ENCODE measurements at places on chromosomes 2 and 18. TPM values are rescaled to one million over a fixed set of nuclear protein-coding genes. Genes with fewer than 3 reads are reported as not detected.
A peak's percentile ranks its signal among the peaks of the same experiment; 100 is the strongest.

DNA sequence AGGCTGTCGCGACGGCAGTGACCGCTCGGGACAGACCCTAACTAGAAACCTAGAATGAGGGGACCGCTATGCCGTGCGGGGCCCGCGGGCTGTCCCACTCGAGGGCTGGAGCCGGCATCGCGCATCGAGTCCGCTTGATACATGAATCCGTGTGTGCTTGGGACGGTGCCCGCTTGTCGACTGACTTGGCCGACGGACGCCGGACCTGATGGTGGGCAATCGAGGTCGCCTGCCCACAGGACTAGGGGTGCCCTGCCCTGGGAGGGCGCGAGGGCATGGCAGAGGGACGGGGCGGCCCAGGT, 749 bp upstream of the PTMA start:
- peak overlapping the region; percentile 100 for H3K27ac ChIP-seq
- H3K4me1 ChIP-seq, result peaks cover 64% of the 10 kb centered on the region

DNA sequence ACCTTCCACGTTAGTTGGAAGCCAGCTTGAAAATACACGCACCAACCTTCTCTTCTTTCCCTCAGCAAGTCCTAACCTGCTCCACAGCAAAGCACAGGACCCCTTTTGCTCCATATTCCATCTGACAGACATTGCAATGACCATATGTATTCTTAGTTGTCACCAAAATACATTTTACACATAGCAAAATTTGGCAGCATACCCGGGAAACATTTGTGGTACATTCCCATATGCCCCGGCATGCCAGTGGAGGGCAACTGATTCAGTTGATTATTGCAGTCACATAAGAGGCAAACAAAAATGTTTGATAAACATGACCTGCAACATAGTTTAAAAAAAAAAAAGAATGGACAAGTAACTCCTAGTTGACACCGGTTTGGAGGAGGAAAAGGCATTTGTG, 202.1 kb upstream of the UBE2E3 start:
- H3K36me3 ChIP-seq, result no peaks in the 10 kb centered on the region
- no peak overlapping the region for H3K4me3 ChIP-seq
- DNase-seq, result no peak
- H3K4me1 ChIP-seq, result no peaks in the 10 kb centered on the region
- H3K27me3 ChIP-seq, result no peaks in the 10 kb centered on the region
- H3K27ac ChIP-seq, result no peak overlapping the region

- no peaks in the 10 kb centered on the region for H3K27me3 ChIP-seq
- no peak for DNase-seq
- no peak overlapping the region for H3K27ac ChIP-seq
- H3K4me3 ChIP-seq, result no peak overlapping the region
Observed at GRCh38 chr18:59704146-59704545, 6.9 kb upstream of the CCBE1 start.

DNA sequence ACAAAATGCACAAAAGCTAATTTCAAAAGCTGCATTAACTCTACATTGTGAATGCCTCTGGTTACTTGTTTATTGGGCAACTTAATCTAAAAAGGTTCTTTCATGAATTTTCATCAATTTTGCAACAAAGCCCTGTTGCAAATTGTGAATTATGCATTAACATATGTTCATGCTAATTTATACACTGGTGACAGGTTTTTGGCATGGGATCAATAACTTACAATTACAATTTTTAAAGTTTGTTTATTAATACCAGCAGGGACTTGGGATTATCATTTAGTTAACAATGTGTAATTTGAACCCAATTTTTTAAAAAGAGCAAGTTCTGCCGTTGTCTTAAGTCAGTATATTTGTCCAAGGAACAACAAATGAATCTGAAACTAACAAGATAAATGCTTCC, 183.6 kb downstream of the DCC start:
- H3K4me1 ChIP-seq, result no peaks in the 10 kb centered on the region
- no peaks in the 10 kb centered on the region for H3K36me3 ChIP-seq
- no peak overlapping the region for H3K4me3 ChIP-seq
- no peak overlapping the region for H3K27ac ChIP-seq
- no peaks in the 10 kb centered on the region for H3K27me3 ChIP-seq

DNA sequence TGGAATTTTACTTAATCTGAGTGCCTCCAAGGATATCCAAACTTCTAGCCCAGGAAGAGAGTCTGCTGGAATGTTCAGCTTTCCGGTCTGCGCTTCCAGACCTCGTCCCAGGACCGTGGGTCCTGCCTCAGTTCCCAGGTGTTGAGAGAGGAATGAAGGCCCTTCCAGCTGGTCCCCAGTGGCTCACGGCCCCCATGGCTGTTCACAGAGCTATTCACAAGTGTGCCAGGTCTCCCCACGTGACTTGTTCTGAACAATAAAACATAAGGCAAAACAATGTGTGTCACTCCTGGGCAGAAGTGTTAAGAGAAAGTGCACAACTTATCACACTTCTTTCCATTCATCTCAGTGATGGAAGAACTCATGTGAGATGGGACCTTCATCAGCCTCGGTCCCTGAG, 20.1 kb upstream of the TEX51 start:
- H3K27me3 ChIP-seq, result no peaks in the 10 kb centered on the region
- no peaks in the 10 kb centered on the region for H3K4me1 ChIP-seq
- H3K4me3 ChIP-seq, result no peak overlapping the region
- no peaks in the 10 kb centered on the region for H3K36me3 ChIP-seq
- no peak overlapping the region for H3K27ac ChIP-seq

DNA sequence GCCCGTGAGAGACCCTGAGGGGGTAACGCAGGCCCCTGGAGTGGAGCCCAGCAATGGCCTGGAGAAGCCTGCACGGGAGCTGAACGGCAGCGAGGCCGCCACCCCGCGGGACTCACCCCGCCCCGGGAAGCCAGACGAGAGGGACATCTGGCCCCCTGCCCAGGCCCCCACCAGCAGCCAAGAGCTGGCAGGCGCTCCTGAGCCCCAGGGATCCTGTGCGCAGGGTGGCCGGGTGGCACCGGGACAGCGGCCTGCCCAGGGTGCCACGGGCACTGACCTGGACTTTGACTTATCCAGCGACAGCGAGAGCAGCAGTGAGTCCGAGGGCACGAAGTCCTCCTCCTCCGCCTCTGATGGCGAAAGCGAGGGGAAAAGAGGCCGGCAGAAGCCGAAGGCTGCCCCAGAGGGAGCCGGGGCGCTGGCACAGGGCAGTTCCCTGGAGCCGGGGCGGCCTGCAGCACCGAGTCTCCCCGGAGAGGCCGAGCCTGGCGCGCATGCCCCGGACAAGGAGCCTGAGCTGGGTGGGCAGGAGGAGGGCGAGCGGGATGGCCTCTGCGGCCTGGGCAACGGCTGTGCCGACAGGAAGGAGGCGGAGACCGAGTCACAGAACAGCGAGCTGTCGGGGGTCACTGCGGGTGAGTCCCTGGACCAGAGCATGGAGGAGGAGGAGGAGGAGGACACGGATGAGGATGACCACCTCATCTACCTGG, 35.1 kb downstream of the CTDP1 start:
- H3K4me3 ChIP-seq, result no peak overlapping the region
- H3K4me1 ChIP-seq, result no peaks in the 10 kb centered on the region
- H3K27ac ChIP-seq, result no peak overlapping the region
- no peaks in the 10 kb centered on the region for H3K27me3 ChIP-seq
- no peak for DNase-seq
- peaks cover 100% of the 10 kb centered on the region for H3K36me3 ChIP-seq

- H3K27me3 ChIP-seq, result no peaks in the 10 kb centered on the region
- no peak overlapping the region for H3K4me3 ChIP-seq
- DNase-seq, result no peak
- H3K27ac ChIP-seq, result no peak overlapping the region
- H3K4me1 ChIP-seq, result no peaks in the 10 kb centered on the region
Observed at GRCh38 chr18:8314124-8314523, 295.1 kb upstream of the RAB12 start.

- H3K4me3 ChIP-seq, result no peak overlapping the region
- H3K36me3 ChIP-seq, result no peaks in the 10 kb centered on the region
- no peak overlapping the region for H3K27ac ChIP-seq
- H3K4me1 ChIP-seq, result no peaks in the 10 kb centered on the region
- no peak for DNase-seq
- no peaks in the 10 kb centered on the region for H3K27me3 ChIP-seq
Observed at GRCh38 chr2:100670232-100670631, 107.4 kb downstream of the PDCL3 start.

- H3K27me3 ChIP-seq, result no peaks in the 10 kb centered on the region
- H3K36me3 ChIP-seq, result no peaks in the 10 kb centered on the region
- no peaks in the 10 kb centered on the region for H3K4me1 ChIP-seq
- no peak for DNase-seq
Observed at GRCh38 chr2:95300450-95300849, 3.3 kb downstream of the KCNIP3 start.

GRCh38 chr18:77054606-77055428, 77.8 kb downstream of the MBP start:
- H3K27ac ChIP-seq, result peak overlapping the region; percentile 73
- peaks cover 49% of the 10 kb centered on the region for H3K4me1 ChIP-seq
- H3K27me3 ChIP-seq, result no peaks in the 10 kb centered on the region
- H3K4me3 ChIP-seq, result no peak overlapping the region
- DNase-seq, result no peak

DNA sequence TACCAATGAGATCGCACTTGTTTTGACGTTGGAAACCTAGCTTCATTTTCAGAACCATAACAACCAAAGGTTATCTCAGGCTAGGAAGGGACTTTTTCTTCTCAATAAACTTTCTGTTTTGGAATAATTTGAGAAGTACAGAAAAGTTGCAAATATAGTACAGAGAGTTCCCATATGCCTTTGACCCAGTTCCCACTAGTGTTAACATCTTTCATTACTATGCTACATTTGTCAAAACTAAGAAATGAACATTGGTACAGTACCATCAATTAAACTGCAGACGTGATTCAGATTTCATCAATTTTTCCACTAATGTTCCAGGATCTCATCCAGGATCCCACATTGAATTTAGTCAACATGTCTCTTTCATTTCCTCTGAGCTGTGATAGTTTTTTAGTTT, 111.6 kb downstream of the ATL2 start:
- no peaks in the 10 kb centered on the region for H3K27me3 ChIP-seq
- H3K36me3 ChIP-seq, result no peaks in the 10 kb centered on the region
- no peak overlapping the region for H3K4me3 ChIP-seq
- no peaks in the 10 kb centered on the region for H3K4me1 ChIP-seq

- H3K4me3 ChIP-seq, result no peak overlapping the region
- peaks cover 43% of the 10 kb centered on the region for H3K4me1 ChIP-seq
- no peaks in the 10 kb centered on the region for H3K27me3 ChIP-seq
- no peak for DNase-seq
Observed at GRCh38 chr2:96788442-96789244, 27.4 kb upstream of the CNNM3 start.

GRCh38 chr2:239145106-239145505, 255.7 kb downstream of the HDAC4 start:
- DNase-seq, result no peak
- peaks cover 77% of the 10 kb centered on the region for H3K36me3 ChIP-seq
- H3K27me3 ChIP-seq, result no peaks in the 10 kb centered on the region

GRCh38 chr2:68727683-68728375, 6.8 kb upstream of the ARHGAP25 start:
- no peaks in the 10 kb centered on the region for H3K27me3 ChIP-seq
- H3K36me3 ChIP-seq, result no peaks in the 10 kb centered on the region
- no peak for DNase-seq
- H3K27ac ChIP-seq, result no peak overlapping the region
- no peak overlapping the region for H3K4me3 ChIP-seq

GRCh38 chr2:224442071-224442967, 40.4 kb upstream of the FAM124B start:
- H3K36me3 ChIP-seq, result no peaks in the 10 kb centered on the region

DNA sequence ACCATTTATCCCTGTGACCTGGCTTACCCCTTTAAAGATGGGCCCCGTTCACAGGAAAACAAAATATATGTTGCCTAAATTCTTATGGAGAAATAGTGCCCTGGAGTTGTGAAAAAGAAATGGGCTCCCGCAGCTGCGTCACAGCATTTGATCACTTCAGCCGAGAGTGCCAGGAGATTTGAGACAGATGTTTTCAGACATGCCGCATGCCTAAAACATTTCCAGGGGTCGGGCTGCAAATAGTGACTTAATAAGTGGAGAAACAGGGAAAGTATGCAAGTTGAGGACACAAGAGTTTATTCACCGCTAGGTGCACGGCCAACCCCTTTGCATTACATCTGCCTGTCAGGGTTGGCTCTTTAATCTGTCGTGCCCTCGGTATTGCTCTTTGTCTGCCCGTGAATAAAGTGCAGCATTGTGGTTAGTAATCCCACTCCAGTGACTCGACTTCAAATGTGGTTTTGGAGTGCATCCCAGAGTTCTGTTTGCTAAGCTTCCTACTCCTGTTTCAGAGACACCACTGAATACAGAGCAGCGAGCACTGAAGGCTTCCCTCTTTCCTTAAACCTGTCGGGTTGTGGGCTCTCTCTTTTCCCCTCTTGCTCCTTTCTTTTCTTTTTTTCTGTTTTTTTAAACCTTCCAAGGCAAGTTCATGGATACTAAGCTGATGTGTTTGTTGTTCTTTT, 187.5 kb downstream of the LTBP1 start:
- H3K36me3 ChIP-seq, result no peaks in the 10 kb centered on the region
- H3K4me1 ChIP-seq, result peaks cover 73% of the 10 kb centered on the region
- H3K27me3 ChIP-seq, result no peaks in the 10 kb centered on the region
- H3K4me3 ChIP-seq, result peak overlapping the region; percentile 59
- peak overlapping the region; percentile 90 for H3K27ac ChIP-seq

LIMS4 gene
- 10.0 TPM for total RNA-seq

SLC23A3 gene
- 0.58 TPM for total RNA-seq

ANTXR1 gene
- total RNA-seq, result 98.0 TPM

ECEL1 gene
- total RNA-seq, result 1.6 TPM

PLB1 gene
- 2.5 TPM for total RNA-seq

NEB gene
- total RNA-seq, result 0.66 TPM

TSPYL6 gene
- not detected for total RNA-seq

SERPINB12 gene
- not detected for total RNA-seq

ITM2C gene
- total RNA-seq, result 84.0 TPM

SOWAHC gene
- total RNA-seq, result 46.6 TPM

ITPRIPL1 gene
- 1.4 TPM for total RNA-seq

TXNDC9 gene
- total RNA-seq, result 19.9 TPM

All from esophagus muscularis mucosa (tissue), 4 donors.